ENCODE measurements at places on chromosomes 2 and 18. TPM values are rescaled to one million over a fixed set of nuclear protein-coding genes. Genes with fewer than 3 reads are reported as not detected.
A peak's percentile ranks its signal among the peaks of the same experiment; 100 is the strongest.

GRCh38 chr18:31679791-31680432 lies 4.5 kb downstream of the B4GALT6 start:
- DNase-seq: no peak

GRCh38 chr2:17539611-17540092 lies 844 bp upstream of the VSNL1 start:
- peak; percentile 63 for DNase-seq

DNA sequence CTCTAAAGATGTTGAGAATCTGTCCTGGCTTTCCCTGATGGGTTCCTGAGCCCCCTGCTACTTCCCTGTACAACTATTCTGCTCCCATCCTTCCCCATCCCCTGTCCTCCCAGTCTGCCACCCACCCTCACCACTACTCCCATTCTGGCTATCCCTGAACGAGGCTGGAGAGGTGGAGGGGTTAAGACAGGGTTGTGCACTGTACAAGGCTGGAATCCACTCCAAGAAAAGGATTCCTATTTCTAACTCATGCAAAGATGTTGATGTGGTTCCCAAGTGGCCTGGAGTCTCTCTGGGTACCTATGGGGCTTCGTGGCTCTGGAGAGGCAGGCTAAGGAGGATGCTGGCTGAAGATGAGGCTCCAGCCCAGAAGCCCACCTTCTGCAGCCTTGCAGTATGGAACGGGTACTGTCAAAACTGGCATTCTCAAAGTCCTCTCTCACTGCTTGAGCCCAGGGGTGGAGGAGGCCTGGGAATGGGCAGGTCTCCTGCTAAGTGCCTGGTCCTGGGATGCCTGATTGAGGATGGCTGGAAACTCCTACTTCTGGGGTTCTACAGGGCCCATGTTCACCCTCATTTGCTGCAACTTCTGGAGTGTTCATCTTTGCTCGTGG lies 1.3 kb upstream of the FEV start:
- DNase-seq: no peak

GRCh38 chr2:137937246-137937645 lies 27.0 kb upstream of the HNMT start:
- no peak for DNase-seq

- no peak for DNase-seq
These were observed 304.8 kb downstream of the GBX2 start for GRCh38 chr2:235863414-235863813.

- no peak for DNase-seq
These were observed 2.9 kb downstream of the ANKRD12 start for GRCh38 chr18:9139400-9140039.

GRCh38 chr2:50975546-50975945 lies 56.4 kb downstream of the NRXN1 start:
- no peak for DNase-seq

- DNase-seq: no peak
These were observed 4.0 kb upstream of the SLC35F5 start for GRCh38 chr2:113760400-113760799.

- DNase-seq: no peak
These were observed 160.2 kb downstream of the GBX2 start for GRCh38 chr2:236008006-236008405.

GRCh38 chr2:43030551-43031307 lies 195.7 kb downstream of the ZFP36L2 start:
- DNase-seq: no peak

DNA sequence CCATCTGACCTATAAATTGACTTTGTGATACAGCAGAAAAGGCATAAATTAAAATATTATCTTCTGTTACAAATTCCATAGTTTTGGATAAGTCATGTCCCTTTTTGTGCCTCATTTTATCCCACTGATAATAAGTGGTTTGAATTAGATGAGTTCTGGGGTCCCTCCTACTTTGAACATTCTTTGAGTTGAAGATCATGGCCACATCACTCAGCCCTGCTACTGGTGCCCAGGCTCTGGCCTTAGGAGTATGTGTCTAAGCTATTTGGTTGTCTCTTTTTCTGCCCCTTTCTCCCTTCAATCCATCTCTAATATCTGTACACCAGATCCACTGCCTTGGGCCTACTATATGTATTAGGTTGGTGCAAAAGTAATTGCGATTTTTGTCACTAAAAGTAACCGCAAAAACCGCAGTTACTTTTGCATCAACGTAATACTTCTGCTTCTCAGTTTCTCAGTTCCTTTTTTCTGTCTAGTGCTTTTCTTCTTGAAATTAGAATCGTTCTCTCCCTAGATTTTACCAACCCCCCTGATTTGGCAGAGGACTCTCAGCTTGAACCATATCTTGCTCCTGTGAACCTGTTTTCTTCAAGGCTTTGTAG lies 362.5 kb upstream of the TNP1 start:
- DNase-seq: no peak

GRCh38 chr2:17976871-17977746 lies 98.6 kb downstream of the KCNS3 start:
- peak; percentile 18 for DNase-seq

DNA sequence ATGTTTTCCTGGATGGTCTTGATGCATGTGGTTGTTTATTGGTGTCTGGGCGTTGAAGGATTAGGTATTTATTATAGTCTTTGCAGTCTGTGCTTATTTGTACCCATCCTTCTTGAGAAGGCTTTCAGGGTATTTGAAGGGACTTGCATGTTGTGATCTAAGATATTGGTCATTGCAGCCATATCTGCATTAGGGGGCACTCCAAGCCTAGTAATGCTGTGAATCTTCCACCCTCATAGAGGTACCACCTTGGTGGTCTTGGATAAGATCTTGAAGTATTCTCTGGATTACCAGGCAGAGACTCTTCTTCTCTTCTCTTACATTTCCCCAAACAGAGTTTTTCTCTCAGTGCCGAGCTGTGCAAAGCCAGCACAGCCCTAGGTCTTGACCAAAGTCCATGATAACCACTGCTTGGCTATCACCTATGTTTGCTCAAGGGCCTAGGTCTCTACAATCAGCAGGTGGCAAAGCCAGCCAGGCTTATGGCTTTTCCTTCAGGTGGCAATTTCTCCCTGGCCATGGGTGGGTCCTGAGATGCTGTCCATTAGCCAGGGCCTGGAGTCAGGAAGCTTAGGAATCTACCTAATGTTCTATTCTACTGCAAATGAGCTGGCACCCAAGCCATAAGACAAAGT lies 15.4 kb upstream of the PPP1R1C start:
- no peak for DNase-seq

The DUSP28 gene
- 4.4 TPM for total RNA-seq

The SMARCAL1 gene
- total RNA-seq: 18.6 TPM

The FBXO11 gene
- total RNA-seq: 63.2 TPM

The GKN1 gene
- not detected for total RNA-seq

The PLEK gene
- 3.0 TPM for total RNA-seq

The TMEM163 gene
- total RNA-seq: not detected

The RNU2-63P gene
- not detected for total RNA-seq

The ATP8B1 gene
- total RNA-seq: 226 TPM

The SERPINB12 gene
- not detected for total RNA-seq
